ENCODE measurements at places on chromosomes 7 and 10.

DNA sequence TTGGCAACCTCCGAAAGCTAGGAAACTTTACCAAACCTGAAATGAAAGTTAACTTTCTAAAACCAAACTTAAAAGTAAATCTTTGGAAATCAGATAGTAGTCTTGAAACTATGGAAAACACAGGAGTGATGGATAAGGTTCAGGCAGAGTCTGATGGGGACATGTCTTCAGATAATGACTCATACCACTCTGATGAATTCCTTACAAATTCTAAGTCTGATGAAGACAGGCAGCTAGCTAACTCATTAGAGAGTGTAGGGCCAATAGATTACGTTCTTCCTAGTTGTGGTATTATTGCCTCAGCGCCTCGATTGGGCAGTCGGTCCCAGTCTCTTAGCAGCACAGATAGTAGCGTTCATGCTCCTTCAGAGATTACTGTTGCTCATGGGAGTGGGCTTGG lies 45.9 kb downstream of the MCMBP start:
- no peak for DNase-seq

DNA sequence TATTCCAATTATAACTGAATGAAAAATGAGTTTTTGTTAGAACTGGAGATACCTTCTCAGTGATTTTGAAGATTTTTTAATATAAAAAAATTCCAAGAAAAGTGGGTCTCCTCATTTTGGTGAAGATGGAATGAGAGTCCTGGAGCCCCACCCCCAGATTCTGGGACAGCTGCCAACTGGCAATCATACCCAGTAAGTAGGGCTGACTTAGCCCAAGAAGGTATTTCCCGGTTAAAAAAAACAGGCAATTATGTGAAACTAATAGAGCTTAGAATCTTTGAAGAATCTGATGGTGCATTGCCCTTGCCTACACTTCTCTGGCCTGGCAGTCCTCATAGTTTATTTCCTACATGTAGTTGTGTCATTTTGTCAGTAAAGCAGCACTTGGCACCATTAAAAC lies 52.8 kb upstream of the VWDE start:
- no peak for DNase-seq

- no peak for DNase-seq
Observed at GRCh38 chr10:5585517-5586206, 60.9 kb downstream of the CALML3 start.

DNA sequence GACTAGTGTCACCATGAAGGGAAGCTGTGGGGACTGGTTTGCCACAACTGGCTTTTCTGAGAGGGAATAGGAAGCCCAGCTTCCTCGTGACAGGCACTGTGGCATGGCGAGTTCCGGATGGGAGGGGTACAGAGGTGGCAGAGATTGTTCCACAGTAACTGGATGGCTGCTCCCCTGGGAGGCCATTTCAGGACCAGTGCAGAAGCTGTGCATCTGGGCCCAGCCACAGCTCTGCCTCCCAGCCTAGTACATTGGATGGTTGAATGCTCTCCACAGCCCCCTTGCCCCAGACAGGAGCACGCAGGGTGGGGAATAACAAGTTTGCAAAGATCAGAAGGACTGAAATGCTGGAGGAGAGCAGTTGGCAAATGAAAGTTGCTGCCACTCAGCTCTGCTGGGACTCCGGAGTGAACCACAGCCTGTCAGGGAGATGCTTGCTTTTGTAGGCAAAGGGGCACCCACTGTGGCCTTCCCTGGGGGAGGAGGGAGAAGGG lies 51.8 kb downstream of the GSDME start:
- DNase-seq = no peak

GRCh38 chr10:132965411-132966057 lies 23.2 kb upstream of the CFAP46 start:
- no peak for DNase-seq

DNA sequence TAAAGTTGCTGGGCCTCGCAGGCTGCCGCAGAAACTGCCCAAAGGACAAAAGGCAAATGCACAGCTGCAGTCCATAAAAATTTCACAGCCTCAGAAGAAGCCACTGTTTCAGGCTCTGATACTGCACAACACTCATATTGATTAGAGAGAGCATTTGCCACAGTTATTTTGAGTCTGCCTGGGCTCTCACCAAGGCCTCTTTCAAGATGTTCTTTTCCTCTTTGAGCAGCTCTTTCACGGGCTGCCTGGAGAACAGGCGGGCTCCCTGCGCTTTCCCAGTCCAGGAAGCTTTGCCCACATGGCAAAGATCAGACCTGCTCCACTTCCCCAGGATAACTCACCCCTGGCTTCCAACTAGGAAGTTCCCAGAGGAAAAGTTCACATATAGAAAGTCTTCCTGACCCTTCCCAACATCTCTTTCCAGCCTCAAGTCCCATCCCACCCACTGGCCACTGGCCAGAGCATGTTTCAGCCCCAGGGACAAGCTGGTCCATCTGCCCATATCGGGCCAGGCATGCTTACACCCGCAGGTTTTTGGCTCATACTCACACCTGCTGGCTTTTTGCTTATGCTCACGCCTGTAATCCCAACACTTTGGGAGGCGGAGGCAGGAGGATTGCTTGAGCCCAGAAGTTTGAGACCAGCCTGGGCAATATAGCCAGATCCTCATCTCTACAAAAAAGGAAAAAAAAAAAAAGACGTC lies 3.3 kb downstream of the SLIT1 start:
- DNase-seq = no peak

- DNase-seq = peak; percentile 11
Observed at GRCh38 chr10:101940916-101941315, 97.3 kb upstream of the KCNIP2 start.

- DNase-seq = no peak
Observed at GRCh38 chr10:103766751-103767505, 88.4 kb downstream of the SH3PXD2A start.

GRCh38 chr10:46226900-46227558 lies 59.8 kb upstream of the ANTXRL start:
- no peak for DNase-seq
